ENCODE measurements at places on chromosomes 12 and 14.

GRCh38 chr12:15774819-15775218 is 14.4 kb downstream of the EPS8 start:
- DNase-seq = no peak

DNA sequence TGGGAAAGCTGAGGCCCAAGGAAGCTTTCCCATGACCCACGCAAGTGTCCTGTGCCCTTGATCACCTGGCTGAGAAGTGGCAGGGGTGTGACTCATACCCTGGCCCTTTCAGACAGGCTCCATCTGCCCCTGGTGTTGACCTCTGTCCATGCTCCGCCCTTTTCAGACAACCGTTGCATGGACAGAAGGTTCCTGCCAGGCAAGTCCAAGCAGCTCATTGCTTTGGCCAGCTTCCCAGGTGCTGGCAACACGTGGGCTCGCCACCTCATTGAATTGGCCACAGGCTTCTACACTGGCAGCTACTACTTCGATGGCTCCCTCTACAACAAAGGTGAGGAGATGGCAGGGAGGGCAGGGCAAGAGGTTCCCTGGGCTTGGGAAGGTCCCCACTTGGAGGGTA is 103.5 kb downstream of the WSCD2 start:
- DNase-seq = no peak

- DNase-seq = no peak
Observed at GRCh38 chr12:46677749-46678148, 148.0 kb downstream of the SLC38A4 start.

DNA sequence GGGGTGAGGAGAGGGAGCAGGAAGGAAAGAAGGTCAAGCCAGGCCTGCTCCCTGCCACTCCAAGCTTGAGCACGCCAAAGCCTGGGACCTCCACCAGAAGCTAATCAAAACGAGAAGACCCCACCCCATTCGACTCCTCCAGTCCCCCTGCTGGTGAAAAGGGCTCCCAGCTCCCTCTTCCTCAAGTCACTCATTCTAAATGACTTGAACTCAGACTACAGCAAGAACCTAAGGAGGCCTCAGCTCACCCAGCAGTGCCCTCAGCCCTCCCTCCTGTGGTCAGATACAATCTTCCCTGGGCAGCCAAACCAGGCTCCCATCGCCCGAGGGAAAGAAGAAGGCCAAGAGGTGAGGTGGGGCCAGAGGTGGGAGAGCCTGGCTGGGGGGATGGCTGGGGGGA is 17.4 kb downstream of the HDAC7 start:
- no peak for DNase-seq

DNA sequence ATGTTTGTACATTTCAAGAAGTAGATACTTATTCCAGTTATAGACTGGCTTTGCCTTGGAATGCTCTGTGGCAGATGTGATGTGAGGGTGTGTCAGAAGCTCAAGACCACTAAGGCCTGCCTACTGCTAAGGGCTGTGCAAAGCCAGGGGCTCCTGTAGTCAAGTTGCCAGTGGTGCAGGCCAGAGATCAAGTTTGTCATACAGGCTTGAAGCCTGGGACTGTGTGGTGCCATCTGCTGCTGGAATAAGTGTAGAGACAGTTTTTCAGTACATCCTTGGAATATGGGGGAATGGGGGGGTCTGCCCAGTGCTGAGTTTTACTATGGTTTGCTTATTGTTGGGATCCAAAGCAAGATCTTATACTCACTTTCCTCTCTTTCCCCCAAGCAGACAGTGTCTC is 649.9 kb upstream of the FOXG1 start:
- no peak for DNase-seq

- DNase-seq = no peak
Observed at GRCh38 chr12:55842681-55843429, at the start of gene MMP19. Gene MMP19, minus strand, starts transcription at chr12:55842936. Its CDS starts 106 bp downstream, at chr12:55842830.

DNA sequence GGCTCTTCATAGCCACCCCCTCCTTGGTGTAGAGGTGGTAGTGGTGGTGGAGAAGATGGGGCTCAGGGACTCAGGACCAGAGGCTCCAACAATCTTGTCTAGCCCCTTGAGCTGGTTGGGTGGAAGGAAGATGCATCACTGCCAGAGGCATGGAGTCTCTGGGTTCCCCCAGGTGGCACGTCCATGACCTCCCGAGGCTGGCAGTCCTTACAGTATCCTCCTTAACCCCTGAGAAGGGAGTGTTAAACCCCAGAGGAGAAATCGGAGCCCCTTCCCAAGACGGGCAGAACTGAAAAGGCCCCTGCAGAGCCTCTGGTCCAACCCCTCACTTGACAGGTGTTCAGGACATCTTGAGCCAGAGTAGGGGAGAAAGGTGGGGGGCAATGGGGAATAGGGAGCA is 9.1 kb downstream of the KRT83 start:
- DNase-seq = no peak

GRCh38 chr12:94868161-94868560 is 135.3 kb downstream of the NDUFA12 start:
- DNase-seq = no peak

GRCh38 chr14:105094193-105094907 is 29.1 kb upstream of the GPR132 start:
- no peak for DNase-seq

DNA sequence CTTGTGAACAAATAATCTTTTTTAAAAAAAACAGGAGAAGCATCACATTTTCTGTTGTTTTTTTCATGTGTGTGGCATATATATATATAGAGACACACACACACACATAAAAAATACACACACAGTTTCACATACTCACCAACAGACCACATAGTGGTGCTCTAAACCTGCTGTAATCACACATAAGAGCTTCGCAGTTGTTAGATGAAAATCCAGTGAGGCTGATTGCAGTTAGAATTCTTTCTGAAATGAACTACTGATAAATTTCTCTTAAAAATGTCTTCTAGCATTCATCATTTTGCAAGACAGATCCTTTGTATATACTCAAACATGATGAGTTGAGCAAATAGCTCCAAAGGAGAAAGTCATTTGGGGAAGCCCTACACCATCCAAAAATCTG is 434.3 kb upstream of the STXBP6 start:
- DNase-seq = no peak

DNA sequence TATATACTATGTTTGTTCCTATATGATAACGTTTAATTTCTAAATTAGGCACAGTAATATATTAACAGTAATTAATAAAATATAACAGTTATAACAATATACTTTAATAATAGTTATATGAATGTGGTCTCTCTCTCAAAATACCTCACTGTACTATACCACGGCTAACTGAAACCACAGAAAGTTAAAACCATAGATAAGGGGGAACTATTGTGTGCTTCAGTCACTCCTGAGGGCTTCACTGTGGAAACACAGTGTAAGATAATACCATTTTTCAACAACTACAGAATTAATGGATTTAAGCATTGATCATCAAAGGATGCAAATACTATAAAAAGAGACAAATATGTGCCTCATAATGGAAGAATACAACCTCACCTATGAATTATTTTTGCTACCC is 266.4 kb upstream of the RGS6 start:
- DNase-seq = no peak

DNA sequence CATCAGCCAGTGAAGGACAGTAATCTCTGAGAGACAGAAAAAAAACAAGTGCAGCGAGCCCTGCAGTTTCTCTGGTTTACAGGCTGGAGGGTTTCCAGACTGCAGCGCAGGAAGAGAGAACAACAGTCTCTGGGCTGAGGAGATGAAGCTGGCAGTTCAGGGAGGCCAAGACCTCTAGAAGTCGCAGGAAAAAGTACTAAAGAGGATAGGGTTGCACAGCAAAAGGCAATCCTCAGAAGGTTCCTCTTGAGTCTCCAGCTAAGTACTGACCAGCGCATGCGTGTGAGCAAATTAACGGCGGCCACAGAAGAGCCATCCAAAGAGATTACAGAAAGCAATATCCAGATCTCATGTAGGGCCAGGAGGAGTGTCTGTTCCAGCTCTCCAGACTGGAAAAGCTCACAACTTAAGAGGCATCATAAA is 12.2 kb upstream of the CCDC60 start:
- no peak for DNase-seq

GRCh38 chr12:29382251-29382650 is 1.3 kb upstream of the ERGIC2 start:
- no peak for DNase-seq

GRCh38 chr12:115437061-115437567 is 753.1 kb upstream of the TBX3 start:
- no peak for DNase-seq

GRCh38 chr12:68178774-68179439 is 19.4 kb upstream of the IFNG start:
- no peak for DNase-seq

GRCh38 chr12:116783525-116784237 is 45.6 kb downstream of the RNFT2 start:
- DNase-seq = no peak

GRCh38 chr12:106226884-106227640 is 20.8 kb downstream of the CKAP4 start:
- no peak for DNase-seq

All from caudate nucleus (tissue), 63 donors.